ENCODE measurements at places on chromosomes 1 and 21.

- no peak for DNase-seq
These were observed 32.6 kb downstream of the COLGALT2 start for GRCh38 chr1:184004935-184005334.

- no peak for DNase-seq
These were observed 8.9 kb upstream of the IL12RB2 start for GRCh38 chr1:67298762-67299161.

DNA sequence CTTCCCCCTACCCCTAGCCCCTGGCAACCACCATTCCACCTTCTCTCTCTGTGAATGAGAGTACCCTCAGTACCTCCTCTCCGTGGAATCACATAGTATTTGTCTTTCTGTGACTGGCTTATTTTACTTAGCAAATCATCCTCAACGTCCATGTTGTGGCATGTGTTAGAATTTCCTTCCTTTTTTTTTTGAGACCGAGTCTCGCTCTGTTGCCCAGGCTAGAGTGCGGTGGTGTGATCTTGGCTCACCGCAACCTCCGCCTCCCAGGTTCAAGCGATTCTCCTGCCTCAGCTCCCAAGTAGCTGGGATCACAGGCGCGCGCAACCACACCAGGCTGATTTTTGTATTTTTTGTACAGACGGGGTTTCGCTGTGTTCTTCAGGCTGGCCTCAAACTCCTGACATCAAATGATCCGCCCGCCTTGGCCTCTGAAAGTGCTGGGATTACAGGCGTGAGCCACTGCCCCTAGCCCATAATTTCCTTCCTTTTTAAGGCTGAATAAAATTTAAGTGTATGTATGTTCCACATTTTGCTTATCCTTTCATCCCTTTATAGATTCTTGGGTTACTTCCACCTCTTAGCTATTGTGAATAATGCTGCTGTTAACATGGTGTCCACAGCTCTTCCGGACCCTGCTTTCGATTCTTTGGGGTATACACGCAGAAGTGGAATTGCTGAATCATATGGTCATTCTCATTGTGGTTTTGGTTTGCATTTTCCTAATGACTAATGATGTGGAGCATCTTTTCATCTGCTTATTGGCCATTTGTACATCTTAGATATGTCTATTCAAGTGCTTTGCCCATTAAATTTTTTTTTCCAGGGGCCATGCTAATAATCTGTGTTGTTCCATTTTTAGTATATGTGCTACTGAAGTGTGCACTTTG, 32.3 kb downstream of the ERRFI1 start:
- DNase-seq, result no peak

GRCh38 chr1:59188413-59189213, 108.3 kb upstream of the FGGY start:
- DNase-seq, result no peak

- no peak for DNase-seq
These were observed 44.6 kb downstream of the MAEL start for GRCh38 chr1:167033646-167034045.

- DNase-seq, result no peak
These were observed 20.7 kb downstream of the IL10RB start for GRCh38 chr21:33286600-33287456.

DNA sequence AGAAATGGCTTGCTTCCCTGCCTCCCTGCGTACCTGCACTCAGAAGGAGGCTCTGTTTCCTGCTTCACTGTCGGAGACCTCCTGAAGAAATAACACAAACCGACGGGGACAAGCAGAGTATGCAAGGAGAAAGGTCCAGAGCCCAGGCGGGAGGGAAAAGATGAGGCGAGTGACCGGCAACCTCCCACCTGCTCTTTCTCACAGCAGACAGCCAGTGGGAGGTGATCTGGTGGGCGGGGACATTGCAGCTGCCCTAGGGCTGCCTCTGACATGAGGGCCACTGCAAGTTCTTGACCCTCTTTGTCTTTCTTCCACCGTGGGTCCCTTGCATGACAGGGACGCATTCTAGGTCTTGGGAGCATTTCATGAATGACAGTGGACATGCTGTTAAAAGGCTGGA, 368.2 kb downstream of the CAMTA1 start:
- no peak for DNase-seq

- DNase-seq, result no peak
These were observed 55.8 kb downstream of the CCDC30 start for GRCh38 chr1:42518908-42519307.
